ENCODE measurements at places on chromosomes 2 and 18.

GRCh38 chr2:8643996-8644356 lies 37.9 kb upstream of the ID2 start:
- no peak for DNase-seq

DNA sequence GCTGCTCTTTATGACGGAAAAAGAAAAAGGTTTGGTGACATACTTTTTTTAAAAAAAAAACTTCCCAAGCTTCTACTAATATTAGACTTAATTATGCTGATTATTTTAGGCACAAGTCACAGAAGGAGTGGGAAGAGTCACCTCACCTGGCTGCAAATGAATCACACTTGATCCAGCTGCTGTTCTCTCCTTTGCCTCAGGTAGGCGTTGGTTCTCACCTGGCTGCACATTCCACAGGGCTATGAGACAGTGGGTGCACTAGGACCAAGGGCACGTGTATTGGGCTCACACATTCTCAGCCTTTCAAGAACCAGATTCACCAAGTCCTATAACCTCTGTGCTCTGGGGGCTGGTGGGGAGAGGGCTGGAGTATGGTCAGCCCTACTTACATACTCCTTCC lies 93.3 kb downstream of the TGFA start:
- no peak for DNase-seq

DNA sequence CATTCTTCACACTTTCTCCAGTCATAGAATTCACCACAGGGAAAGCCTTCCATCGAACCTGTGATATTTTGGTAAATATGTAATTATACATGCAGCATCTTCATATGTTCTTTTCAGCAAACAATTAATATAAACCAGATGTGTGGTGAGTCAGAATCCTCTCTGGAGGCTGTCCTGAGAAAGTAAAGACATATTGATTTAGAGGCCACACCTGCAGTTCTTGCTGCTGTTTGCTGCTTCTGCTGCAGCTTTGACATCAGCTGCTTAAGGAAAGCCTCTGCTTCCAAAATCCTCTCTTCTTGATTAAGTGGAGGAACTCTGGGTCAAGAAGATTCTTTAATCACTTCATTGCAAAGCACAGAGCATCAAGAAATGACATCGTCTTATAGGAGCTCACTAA lies 568.8 kb upstream of the ZEB2 start:
- DNase-seq: peak; percentile 33

- no peak for DNase-seq
Observed at GRCh38 chr18:58132595-58133261, 88.7 kb downstream of the NEDD4L start.

DNA sequence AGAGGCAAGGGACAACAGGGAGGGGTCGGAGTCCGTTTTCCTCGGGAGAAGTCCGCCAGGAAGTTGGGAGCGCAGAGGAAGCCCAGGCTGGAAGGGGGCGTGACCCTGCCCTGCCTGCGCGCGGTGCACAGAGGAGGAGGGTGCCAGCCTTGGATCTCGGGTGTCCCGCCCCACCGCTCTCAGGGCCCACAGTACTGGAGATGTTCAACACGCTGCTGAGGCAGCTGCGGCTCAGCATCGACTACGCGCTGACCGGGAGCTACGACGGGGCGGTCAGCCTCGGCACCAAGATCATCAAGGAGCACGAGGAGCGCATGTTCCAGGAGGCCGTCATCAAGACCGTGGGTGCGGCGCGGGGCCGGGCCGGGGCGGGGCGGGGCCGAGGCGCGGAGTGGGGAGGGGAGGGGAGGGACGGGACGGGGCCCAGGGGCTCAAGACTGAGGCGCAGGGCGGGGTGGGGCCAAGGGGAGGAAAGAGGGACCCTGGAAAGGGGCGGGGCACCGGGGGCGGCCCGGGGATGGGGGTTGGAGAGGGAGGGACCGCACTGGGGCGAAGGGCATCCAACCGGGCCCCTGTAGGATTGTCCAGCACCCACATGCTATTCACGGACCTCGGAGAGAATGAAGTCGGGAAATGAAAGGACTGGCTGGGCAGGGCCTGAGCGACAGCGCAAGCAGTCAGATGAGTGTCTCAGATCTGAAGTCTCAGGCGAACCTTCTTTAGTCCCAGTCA lies 36.6 kb downstream of the POMC start:
- peak; percentile 8 for DNase-seq

GRCh38 chr18:63162271-63163014 lies 157.1 kb downstream of the BCL2 start:
- peak; percentile 75 for DNase-seq

DNA sequence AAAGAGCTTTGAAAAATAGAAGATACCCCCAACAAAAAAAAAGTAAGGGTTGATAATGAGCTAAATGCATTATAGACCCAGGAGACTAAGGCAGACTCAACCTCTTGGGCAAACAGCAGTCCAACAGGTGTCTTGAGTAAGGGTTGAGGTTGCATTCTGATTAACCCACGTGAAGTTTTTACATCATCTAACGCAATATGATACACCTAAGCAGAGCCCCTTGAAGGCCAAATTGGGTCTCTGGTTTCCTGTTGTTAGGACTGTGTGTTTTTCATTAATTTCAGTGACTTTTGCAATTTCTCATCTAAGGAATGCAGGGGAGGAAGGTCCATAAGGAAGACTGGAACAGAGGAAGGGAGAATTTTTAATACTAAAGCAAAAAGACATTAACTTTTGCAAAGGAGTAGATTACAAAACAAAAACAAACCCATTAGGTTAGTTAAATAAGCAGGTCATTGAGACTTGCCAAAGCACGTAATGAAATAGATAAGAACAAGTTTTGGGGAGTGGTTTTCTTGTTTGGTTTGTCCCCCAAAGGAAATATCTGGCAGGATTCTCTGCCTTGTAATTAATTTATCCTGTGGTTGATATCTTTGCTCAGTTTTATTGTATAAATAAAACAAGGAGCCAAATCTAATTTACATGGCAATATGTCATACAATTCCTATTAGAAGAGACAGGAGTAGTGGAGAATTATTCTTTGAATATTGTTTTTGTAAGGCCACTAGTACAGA lies 244.3 kb downstream of the ETAA1 start:
- DNase-seq: no peak

Data from amniotic epithelial cell (primary cell).